ENCODE measurements at places on chromosomes 4 and X.

DNA sequence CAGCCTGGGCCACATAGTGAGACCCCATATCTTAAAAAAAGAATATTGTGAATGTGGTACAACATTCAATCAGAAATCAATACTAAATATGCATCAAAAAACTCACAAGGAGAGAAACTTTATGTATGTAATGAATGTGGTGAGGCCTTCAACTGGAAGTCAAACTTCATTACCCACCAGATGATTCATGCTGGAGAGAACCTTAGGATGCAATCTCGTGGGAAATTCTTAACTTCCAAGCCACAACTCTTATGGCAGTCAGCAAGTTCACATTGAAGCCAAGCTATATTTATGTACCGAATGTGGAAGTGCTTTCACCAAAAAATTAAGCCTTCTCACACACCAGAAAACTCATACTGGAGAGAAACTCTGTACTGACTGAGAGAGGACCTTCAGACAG is 84.5 kb upstream of the UXT start:
- DNase-seq: no peak

DNA sequence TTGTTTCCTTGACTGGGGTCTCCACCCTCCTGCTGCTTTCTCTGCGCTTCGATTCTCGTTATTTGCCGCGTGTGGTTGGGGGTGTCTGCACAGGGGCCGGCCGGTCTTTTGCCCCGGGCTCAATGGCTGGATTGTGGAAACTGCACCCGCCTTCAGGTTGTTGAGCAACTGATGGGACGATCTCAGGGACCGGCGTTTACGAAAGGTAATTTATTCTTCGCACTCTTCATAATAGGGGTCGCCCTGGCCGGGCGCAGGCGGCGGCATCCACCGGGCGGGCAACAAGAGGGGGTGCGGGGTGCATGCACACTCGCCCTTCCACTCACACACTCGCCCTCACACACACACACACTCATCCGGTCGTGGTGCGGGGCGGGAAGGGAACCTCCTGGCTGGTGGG is 1.4 kb downstream of the ADGRL3 start:
- DNase-seq: no peak

DNA sequence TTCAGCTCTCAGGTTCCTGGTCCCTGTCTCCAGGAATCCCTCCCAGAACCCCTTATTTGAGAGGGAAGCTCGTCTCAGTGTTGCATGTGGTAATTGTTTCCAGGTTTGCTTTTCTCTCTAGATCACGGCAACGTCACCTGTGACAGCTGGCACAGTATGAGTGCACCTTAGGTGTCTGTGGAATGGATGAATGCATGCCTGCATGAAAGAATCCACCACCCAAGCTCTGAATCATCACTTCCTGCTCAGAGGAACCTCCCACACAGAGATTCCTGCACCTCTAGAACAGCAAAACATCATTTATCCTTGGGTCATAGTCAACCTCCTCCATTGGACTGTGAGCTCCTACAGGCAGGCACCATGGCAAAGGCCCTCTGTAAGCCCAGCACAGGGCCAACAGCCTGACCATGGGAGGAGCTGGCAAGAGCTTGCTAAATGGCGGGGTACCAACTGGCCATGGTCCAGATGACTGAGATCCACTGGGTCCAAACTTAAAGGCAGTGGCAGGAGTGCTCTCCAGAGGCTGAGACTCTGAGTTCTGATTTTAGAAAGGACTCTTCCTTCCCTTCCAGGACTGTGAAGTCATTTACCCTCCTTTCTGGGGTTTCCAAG is 116.2 kb downstream of the SLC2A9 start:
- DNase-seq: no peak

- no peak for DNase-seq
Observed at GRCh38 chr4:55636656-55636999, 530 bp upstream of the NMU start.

- DNase-seq: no peak
Observed at GRCh38 chr4:174485025-174485424, 37.3 kb downstream of the HPGD start.

GRCh38 chrX:42096265-42096920 is 173.0 kb upstream of the CASK start:
- no peak for DNase-seq

GRCh38 chr4:101102114-101102742 is 245.1 kb downstream of the PPP3CA start:
- DNase-seq: no peak

DNA sequence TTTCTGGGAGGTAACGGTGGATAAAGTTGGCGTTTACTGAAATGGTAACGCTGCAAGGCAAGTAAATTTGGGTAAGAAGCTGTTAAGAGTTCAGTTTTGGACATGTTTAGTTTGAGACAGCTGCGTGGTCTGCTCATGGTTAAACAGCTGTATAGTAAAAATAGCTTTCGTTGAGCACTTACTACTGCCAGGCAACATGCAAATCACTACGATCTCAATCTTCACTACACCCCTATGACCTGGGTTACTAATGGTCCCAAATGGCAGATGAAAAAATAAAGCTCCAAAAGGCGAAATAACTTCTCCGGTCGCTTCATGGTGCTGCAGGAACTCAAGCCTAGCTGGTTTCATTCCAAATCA is 22.2 kb downstream of the FABP2 start:
- no peak for DNase-seq

GRCh38 chr4:163515198-163515597 is 20.7 kb downstream of the TMA16 start:
- DNase-seq: no peak

- DNase-seq: no peak
Observed at GRCh38 chr4:95949136-95949765, 109.4 kb downstream of the PDHA2 start.

GRCh38 chrX:1803741-1804140 is 188.9 kb downstream of the ASMT start:
- DNase-seq: no peak

DNA sequence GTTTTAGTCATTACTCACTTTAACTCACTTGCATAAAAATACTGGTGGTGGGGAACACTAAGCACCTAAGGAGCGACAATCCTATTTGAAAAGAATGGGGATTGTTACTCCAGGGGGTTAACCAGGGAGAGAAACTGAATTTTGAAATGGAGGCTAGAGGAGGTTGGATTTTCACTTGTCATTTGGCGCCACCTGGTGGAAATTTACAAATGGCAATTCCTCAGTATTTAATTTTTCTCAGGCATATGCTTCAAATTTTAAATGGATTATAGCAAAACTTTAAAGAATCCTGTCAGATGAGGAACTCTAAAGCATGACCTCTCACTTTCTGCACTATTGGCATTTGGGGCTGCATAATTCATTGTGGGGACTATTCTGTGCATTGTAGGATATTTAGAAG is 2.7 kb upstream of the GEMIN8 start:
- no peak for DNase-seq

GRCh38 chrX:136622568-136622967 is 25.4 kb upstream of the CD40LG start:
- DNase-seq: no peak

DNA sequence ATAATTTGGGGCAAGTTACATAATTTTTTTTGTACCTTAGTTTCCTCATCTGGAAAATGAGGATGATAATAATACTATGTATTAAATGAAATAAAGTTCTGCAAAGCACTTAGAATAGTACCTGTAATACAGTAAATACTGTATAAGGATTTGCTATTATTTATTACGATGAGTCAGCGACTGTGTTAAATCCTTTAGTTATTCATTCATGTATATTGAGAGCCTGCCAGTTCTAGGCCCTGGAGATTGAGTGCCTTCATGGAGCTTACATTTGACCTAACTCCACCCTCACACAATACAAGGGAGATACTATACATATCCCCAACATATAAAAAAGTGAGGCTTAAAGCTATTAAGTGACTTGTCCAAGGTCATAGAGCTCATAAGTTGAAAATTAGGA is 67.0 kb upstream of the CITED1 start:
- no peak for DNase-seq

DNA sequence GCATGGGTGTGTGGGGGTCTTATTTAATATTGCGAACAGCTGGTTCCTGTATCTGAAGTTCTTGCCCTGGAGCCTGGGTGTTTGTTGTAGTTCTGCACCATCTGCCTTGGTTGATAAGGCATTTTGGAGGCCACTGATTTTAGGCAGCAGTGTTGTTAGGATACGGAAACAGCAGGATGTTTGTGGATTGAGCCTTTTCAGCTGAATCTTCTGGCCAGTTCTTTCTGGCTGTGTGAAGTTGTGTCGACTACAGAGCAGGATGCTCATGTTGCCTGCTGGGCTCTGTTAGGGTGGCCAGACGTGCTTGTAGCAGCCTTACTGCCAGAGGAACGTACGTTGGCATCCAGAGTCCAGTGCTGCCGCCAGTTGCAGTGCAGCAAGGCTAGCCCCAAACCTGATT is 134.2 kb downstream of the PTTG2 start:
- DNase-seq: no peak

DNA sequence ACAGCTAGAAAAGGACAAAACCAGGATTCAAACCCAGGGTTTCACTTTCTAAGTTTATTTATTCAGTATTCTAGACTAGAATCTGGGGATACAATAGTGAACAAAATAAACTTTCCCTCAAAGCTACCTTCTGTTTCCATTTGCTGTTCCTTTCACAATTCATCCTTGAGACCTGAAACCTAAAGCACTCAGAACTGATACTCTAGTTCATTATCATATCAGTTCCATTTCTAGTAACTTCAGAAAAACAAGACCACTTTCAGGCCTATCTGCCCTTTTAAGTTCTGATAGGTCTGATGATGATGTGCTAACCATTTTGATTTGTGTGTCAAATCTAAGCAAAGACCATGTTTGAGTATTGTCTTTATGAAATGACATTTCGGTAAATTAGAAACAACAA is 7.8 kb upstream of the XK start:
- no peak for DNase-seq

GRCh38 chr4:115272185-115272584 is 158.8 kb upstream of the NDST4 start:
- no peak for DNase-seq

DNA sequence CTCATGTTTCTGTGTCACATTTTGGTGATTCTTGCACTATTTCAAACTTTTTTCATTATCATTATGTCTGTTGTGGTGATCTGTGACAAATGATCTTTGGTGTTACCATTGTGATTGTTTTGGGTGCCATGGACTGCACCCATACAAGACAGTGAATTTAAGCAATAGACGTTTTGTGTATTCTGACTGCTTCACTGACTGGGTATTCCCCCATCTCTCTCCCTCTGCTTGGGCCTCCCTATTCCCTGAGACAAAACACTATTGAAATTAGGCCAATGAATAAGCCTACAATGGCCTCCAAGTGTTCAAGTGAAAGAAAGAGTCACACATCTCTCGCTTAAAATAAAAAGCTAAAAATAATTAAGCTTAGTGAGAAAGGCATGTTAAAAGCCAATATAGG is 60.2 kb downstream of the BANK1 start:
- DNase-seq: no peak

DNA sequence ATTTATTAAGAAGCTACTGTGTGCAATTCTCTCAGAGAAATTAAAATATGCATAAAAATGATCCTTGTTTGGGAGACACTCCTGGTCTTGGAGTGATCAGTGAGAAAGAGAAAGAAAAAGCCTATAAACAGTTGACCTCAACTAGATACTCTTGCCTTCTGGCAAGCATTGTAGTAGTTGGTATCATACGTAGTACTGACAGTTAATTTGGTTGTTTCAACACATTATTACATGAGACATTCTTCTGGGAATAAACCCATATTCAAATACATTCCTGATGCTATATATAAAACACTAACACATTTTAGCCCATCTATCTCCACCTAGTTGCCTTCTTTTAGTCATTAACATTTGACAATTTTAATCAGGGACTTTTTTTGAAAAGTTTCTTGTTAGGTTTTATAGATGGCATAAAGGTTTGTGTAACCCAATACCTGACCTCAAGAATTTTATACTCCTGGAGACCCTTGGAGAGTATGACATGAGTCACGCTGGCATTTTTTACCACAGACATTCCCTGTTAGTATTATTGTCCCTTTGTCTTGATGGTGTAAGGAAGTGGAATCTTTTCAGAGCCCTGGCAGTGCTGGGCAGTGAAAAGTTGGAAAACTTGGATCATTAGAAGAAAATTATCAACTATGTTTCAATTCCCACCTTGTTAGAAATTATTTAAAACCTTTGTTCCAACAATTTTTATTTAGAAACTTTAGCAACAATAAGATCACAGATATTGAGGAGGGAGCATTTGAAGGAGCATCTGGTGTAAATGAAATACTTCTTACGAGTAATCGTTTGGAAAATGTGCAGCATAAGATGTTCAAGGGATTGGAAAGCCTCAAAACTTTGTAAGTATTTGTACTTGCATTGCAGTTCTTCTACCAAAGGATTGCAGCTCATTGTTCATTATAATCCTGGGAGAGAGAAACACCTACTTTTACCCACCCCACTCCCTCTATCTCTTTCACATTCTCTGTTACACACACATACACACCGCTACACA is 167.1 kb upstream of the PACRGL start:
- no peak for DNase-seq

DNA sequence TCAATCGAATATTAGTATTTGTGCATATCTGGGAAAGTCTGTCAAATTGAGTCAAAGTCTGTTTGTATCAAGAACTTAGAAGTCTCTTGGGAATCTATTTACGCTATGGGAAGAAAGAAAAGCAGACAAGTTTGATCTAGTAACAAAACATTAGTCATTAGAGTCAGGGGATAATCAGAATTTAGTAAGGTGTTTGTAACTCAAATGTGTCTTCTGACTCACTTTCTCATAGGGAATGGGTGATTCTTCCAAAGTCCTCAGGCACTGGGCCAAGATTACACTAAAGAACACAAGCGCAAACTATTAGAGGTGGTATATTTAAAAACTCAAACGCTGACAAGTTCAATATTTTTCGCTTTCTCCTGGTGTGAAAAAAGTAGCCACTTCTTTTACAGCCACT is 926.5 kb downstream of the PDHA2 start:
- no peak for DNase-seq
